ENCODE measurements at places on chromosomes 3 and 15. TPM values are rescaled to one million over a fixed set of nuclear protein-coding genes. Genes with fewer than 3 reads are reported as not detected.

- no peak for DNase-seq
Observed at GRCh38 chr15:40739854-40740253, 15.2 kb downstream of the RMDN3 start.

CISH gene
- 5.5 TPM for total RNA-seq

SLCO2A1 gene
- total RNA-seq: 22.9 TPM

GRCh38 chr3:106381939-106382335 is 513.1 kb upstream of the CBLB start:
- DNase-seq: no peak

DNAH1 gene
- total RNA-seq: 16.5 TPM

MAP2K1 gene
- total RNA-seq: 64.8 TPM

- DNase-seq: no peak
Observed at GRCh38 chr3:191026746-191027145, 164.3 kb upstream of the GMNC start.

GRCh38 chr3:149450281-149450680 is 24.2 kb upstream of the TM4SF4 start:
- no peak for DNase-seq

GRCh38 chr15:57614241-57614640 is 22.5 kb downstream of the MYZAP start:
- no peak for DNase-seq

DNA sequence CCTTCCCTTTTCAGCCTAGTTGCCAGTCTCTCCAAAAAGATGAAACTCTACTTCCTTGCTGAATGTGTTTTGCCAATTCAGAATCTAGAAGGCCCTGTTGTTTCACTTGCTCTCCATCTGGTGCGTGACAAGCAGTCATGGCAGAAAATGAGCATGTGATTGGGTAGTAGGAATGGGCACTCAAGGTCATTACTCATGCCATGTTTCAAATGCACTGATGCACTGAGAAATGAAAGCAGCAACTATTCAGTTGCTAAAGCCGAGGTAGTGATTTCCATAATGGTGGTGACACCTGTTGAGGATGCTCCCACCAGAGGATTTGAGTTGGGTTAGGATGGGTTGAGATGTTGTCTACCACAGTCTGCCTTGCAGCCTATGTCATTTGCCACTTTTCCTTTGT is 12.7 kb downstream of the ZBTB38 start:
- DNase-seq: no peak

DPPA2 gene
- total RNA-seq: not detected

DNA sequence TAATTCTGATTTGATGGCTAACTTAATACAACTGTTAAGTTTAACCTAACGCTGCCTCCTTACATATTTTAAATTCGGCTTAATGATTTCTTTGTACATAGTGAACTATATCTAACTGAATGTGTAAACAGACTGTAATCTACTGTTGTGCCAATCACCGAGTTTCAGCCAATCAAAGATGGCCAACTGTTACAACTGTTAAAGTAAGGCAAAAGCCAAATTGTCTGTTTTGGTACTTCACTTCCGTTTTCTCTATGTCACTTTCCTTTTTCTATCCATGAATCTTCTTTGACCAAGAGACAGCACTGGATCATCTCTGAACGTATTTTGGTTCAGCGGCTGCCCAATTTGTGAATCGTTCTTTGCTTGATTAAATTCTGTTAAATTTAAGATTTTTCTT is 137.0 kb downstream of the LMLN start:
- DNase-seq: no peak

DNA sequence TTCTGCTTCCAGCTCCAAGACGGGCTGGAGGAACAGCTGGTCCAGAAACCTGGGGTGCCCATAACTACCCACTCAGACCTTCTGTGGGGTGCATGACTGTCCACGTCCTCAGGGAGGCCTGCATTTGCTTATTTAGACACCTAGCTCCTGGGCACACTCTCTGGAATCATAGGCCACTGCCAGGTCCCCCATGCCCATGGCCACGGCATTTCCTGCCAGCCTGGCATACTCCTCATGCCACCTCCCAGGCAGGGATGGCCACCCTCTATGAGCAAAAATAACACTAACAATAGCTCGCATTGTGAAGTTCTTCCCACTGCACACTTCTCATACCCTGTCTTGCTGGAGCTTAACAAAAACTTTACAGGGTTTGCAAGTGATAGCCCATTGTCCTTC is 166.9 kb upstream of the TPM1 start:
- DNase-seq: no peak

CLDN1 gene
- total RNA-seq: 74.7 TPM

GRCh38 chr3:58576716-58577115 is 475 bp downstream of the FAM107A start:
- DNase-seq: no peak

DNASE1L3 gene
- 0.39 TPM for total RNA-seq

- DNase-seq: no peak
Observed at GRCh38 chr15:52137432-52138357, 25.1 kb upstream of the BCL2L10 start.

GRCh38 chr15:90497376-90497775 is 32.3 kb upstream of the CRTC3 start:
- no peak for DNase-seq

FSD2 gene
- total RNA-seq: not detected

- no peak for DNase-seq
Observed at GRCh38 chr3:46090161-46090591, 62.9 kb upstream of the XCR1 start.

KBTBD13 gene
- total RNA-seq: not detected

GRCh38 chr15:38671006-38671387 is 106.4 kb upstream of the RASGRP1 start:
- no peak for DNase-seq

ST3GAL6 gene
- total RNA-seq: 54.6 TPM

DNA sequence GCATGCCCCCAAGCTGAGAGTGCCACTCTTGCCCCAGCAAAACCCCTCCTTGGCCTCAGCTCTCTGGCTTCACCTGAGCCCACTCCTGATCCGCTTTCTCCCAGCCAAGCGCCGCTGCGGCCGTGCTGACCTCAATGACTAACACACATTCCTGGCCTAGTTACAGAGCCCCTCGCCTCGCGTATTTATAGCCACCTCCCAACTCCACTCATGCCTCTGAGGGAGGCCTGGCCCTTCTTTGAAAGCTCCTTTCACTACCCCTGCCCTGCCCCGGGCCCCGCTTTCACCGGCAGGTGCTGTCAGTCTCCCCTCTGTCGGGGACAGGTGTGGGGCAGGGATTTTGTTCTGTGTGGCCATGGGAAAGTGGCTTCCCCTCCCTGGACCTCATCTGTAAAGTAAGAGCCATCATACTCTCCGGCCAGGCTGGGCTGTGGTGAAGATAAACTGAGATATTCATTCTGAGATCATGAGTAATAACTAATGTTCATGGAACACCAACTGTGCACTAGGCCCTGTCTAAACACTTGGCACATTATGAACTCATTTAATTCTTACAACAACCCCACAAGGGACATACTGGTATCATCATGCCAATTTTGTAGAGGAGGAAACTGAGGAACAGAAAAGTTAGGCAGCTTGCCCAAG is 13.2 kb upstream of the ATP2B2 start:
- DNase-seq: no peak

DNA sequence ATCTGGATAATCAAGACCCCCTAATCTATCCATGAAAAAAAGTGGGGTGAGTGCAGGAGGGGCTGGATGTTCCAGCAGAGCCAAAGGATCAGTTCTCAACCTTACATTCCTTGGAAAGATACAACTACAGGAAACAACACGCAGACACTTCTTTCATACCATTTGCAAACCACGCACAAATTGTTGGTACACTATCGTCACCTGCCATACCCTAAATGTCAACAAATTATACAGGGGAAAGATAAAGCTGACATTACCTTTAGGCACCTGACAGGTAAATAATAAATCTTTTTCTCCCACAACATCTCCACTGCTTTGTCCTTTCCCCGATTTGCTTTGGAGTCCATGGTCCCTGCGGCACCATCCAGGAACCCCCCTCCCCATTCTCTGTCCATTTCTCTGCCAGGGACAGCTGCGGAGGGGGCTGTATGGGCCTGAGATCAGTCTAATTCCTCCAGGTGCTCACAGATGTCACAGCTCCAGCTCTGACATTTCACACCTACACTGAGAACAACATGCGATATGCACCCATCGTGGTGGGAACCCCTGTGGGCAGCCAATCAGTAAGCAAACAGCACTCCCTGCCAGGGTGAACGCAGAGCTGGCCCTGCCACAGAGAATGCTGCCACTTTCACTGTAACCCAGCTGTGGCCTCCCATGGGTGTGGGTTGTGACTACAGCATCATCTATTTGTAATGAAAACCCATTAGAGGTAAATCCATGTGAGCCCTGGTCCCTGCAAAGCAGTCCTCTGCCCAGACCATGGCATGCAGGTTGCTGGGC is 37.7 kb upstream of the BCL2L10 start:
- DNase-seq: no peak

QARS1 gene
- 142 TPM for total RNA-seq

- DNase-seq: no peak
Observed at GRCh38 chr15:52765785-52766184, 24.4 kb downstream of the ONECUT1 start.

GPR62 gene
- 0.87 TPM for total RNA-seq

RBP2 gene
- not detected for total RNA-seq

DNA sequence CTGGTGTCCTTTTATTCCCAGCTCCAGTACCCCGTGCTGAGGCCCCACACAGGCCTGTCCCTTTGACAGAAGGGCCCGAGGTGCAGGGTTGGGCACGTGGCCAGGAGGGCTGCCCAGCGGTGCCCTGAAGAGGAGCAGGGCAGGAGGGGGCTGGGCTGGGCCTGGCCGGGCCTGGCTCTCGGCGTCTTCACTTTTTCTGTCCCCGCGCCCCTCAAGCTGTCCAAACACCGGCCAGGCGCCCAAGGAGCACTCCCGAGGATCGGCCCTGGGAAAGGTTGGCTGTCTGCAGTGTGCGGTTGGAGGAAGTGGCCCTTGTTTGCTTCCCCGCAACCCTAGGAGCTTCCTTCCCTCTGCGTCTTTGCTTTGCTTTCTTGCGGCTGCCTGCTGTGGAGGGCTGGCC is 84.1 kb downstream of the WNT7A start:
- no peak for DNase-seq

DNA sequence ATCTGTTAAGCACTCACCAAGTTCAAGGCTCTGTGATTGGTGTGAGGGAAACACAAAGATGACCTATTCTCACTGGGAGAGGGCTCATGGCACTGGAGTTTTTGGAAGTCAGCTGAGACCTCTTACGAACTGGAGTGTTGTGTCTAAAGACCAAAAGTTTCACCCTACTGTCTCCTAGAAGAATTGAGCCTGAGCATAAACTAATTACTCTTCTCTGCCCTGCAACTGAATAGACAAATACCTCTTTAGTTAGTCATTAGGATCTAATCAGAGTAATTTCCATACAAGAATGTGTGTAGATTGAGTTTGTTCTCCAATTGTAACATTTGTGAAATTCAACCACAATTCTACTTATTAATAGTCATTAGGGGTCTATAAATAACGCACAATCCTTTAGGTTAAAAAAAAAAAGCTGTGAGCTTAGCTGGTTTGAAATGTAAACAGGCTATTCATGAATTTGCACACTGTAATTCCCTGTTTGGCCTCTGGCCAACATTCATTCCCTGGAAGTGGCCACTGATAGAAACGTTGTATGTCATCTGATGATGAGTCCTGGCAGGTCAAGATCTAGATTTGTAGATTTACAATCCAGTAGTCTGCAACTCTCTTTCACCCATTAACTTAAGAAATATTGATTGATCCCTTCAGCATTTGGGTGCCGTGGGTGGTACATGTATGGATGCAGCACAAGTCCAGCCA is 76.8 kb upstream of the SOX14 start:
- DNase-seq: no peak

DNA sequence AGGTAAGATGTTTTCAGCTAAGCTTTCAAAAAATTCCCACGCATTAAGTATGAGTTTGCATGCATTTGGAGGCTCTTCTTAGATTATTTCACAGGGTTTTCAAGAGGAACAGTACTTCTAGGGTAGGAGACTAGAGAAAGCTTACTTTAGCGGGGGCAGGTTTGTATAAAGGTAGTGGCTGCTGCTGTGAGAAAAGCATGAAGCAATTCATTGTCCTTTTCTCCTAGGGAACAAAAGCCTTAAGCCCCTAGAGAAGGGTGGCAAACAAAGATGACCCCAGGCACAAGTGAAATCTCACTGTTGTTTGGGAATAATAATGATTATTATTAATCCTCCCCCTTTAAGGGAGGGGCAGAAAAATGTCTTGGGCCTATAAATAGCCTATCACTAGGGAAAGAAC is 310.7 kb downstream of the DIPK2A start:
- DNase-seq: no peak

CEMIP gene
- total RNA-seq: 1.2 TPM

DNA sequence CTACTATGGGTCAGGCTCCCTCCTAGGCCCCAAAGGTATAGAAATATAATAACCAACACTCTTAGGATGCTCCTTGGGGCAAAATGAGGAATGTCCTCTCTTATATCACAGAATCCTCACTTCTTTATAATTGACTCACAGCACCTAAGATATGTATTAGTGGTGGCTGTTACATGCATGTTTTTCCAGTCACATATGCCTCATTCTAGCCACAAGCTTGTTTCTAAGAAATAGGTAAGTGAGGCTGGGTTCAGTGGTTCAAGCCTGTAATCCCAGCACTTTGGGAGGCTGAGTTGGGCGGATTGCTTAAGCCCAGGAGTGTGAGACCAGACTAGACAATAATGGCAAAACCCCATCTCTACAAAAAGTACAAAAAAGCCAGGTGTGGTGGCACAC is 57.9 kb upstream of the PSMD6 start:
- no peak for DNase-seq

IVD gene
- total RNA-seq: 79.2 TPM

DNA sequence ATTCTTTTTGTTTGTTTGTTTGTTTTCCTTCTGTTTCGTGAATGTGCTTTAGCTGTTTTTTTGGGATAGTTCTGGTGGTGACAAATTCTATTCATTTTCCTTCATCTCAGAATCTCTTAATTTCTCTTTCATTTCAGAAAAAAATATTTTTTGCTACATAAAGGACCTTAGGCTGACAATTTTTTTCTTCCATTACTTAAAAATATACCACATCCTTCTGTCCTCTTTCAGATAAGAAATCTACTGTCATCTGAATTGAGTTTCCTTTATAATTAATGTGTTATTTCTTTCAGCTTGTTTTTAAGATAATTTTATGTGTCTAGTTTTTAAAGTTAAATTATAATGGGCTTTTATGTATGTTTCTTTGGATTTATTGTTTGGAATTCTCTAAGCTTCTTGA is 47.6 kb downstream of the IL16 start:
- no peak for DNase-seq

- DNase-seq: no peak
Observed at GRCh38 chr3:50278880-50279224, at the start of gene LSMEM2. LSMEM2 (plus strand) TSS chr3:50279087; CDS start chr3:50279114, 27 bp downstream.

SERPINI2 gene
- not detected for total RNA-seq

DNA sequence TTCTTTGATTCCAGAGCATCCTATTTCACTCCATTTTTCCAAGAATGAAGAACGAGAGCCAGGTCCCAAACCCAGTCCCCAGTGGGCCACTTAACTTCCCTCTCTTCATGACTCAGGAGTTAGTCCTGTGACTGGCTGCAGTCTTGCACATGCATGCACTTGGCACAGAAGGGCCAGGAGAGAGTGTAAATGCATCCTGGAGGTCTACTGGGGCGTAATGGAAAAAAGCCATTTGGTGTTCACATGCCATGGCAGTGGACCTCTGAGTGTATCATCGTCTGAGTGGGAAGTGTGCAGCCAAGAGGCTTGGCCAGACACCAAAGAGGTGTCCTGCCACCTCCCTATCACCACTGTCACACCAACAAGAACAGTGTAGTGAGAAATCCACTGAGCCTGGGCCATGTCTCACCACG is 15.1 kb upstream of the RFTN1 start:
- DNase-seq: peak; percentile 65
